Stomach (tissue), 19 donors: ENCODE measurements at places on chromosomes 4 and X. TPM values are rescaled to one million over a fixed set of nuclear protein-coding genes. Genes with fewer than 3 reads are reported as not detected.

DNA sequence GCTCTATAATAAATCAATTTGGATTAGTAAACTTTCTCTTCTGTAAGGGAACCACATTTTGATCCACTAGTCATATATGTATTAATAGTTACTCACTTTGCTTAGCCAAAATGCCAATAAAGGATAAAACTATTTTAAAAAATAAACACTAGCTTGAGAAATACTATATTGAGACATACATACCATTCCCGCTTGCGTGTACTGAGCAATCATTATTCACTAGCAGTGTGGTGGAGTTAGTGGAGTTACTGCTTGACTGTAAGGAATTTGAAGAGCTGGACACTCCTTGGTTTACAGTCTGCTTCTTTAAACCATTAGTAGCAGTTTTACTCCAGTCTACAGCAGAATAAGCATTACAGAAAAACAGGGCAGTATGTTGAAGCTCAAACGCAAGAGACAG lies 10.8 kb upstream of the PHKA2 start:
- H3K27ac ChIP-seq = no peak overlapping the region
- H3K27me3 ChIP-seq = peaks cover 3% of the 10 kb centered on the region
- peaks cover 5% of the 10 kb centered on the region for H3K4me1 ChIP-seq
- no peak overlapping the region for H3K4me3 ChIP-seq

The CHRNA9 gene
- total RNA-seq = not detected

- no peak overlapping the region for H3K4me3 ChIP-seq
- no peak overlapping the region for H3K27ac ChIP-seq
- no peak for DNase-seq
- H3K36me3 ChIP-seq = no peaks in the 10 kb centered on the region
- H3K4me1 ChIP-seq = no peaks in the 10 kb centered on the region
- no peaks in the 10 kb centered on the region for H3K27me3 ChIP-seq
These were observed 44.9 kb downstream of the NAT8L start for GRCh38 chr4:2103843-2104547.

- H3K27ac ChIP-seq = no peak overlapping the region
- DNase-seq = peak; percentile 13
- no peak overlapping the region for H3K4me3 ChIP-seq
- no peaks in the 10 kb centered on the region for H3K4me1 ChIP-seq
- H3K36me3 ChIP-seq = no peaks in the 10 kb centered on the region
- no peaks in the 10 kb centered on the region for H3K27me3 ChIP-seq
These were observed 260.1 kb downstream of the EVC2 start for GRCh38 chr4:5448221-5448620.

The WNK3 gene
- 3.2 TPM for total RNA-seq

GRCh38 chrX:110384490-110384889 lies 25.8 kb downstream of the RTL9 start:
- no peak overlapping the region for H3K27ac ChIP-seq
- no peaks in the 10 kb centered on the region for H3K27me3 ChIP-seq
- DNase-seq = no peak
- H3K4me3 ChIP-seq = no peak overlapping the region
- H3K36me3 ChIP-seq = no peaks in the 10 kb centered on the region
- no peaks in the 10 kb centered on the region for H3K4me1 ChIP-seq

DNA sequence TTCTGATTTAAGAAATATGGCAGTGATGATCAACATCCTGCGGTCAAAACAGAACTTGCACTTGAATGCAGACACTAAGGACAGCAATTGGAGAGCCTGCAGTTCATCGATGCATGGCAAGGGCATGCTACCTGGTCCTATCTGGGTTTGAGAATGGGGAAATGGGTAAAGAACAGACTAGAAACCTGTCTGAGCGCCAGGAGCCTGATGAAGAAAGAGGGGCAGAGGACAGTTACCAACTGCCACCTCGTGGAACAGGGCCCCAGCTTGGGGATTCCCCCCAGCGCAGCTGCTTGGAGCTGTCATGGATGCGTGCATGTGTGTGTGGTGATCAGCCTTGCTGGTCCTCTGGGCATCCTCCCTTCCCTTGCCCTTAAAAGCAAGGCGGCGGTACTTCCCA lies 30.2 kb upstream of the NKRF start:
- no peaks in the 10 kb centered on the region for H3K36me3 ChIP-seq
- no peak overlapping the region for H3K4me3 ChIP-seq
- no peaks in the 10 kb centered on the region for H3K4me1 ChIP-seq
- H3K27me3 ChIP-seq = no peaks in the 10 kb centered on the region
- no peak overlapping the region for H3K27ac ChIP-seq

The DGKK gene
- not detected for total RNA-seq

The SHROOM4 gene
- 1.2 TPM for total RNA-seq

- DNase-seq = peak; percentile 11
- H3K27ac ChIP-seq = no peak overlapping the region
- H3K27me3 ChIP-seq = no peaks in the 10 kb centered on the region
- no peak overlapping the region for H3K4me3 ChIP-seq
- H3K36me3 ChIP-seq = no peaks in the 10 kb centered on the region
These were observed 904.2 kb downstream of the STPG2 start for GRCh38 chr4:97238956-97239666.

- no peaks in the 10 kb centered on the region for H3K27me3 ChIP-seq
- H3K4me1 ChIP-seq = no peaks in the 10 kb centered on the region
- no peak overlapping the region for H3K27ac ChIP-seq
- H3K4me3 ChIP-seq = no peak overlapping the region
- no peaks in the 10 kb centered on the region for H3K36me3 ChIP-seq
These were observed 212.9 kb downstream of the FAT4 start for GRCh38 chr4:125527681-125528080.

GRCh38 chrX:71102292-71102691 lies 4.2 kb downstream of the CXorf65 start:
- no peak for DNase-seq
- peaks cover 4% of the 10 kb centered on the region for H3K4me1 ChIP-seq
- no peaks in the 10 kb centered on the region for H3K27me3 ChIP-seq
- peaks cover 7% of the 10 kb centered on the region for H3K36me3 ChIP-seq
- no peak overlapping the region for H3K4me3 ChIP-seq
- H3K27ac ChIP-seq = no peak overlapping the region

The LEF1 gene
- not detected for total RNA-seq

The FAM53A gene
- not detected for total RNA-seq

The TEX11 gene
- not detected for total RNA-seq

- no peaks in the 10 kb centered on the region for H3K4me1 ChIP-seq
- no peaks in the 10 kb centered on the region for H3K27me3 ChIP-seq
- H3K27ac ChIP-seq = no peak overlapping the region
- H3K4me3 ChIP-seq = no peak overlapping the region
These were observed 174.8 kb downstream of the ENOX2 start for GRCh38 chrX:130728208-130728607.

- H3K27ac ChIP-seq = peak overlapping the region; percentile 61
- H3K36me3 ChIP-seq = no peaks in the 10 kb centered on the region
- H3K27me3 ChIP-seq = peaks cover 9% of the 10 kb centered on the region
- H3K4me1 ChIP-seq = peaks cover 57% of the 10 kb centered on the region
- H3K4me3 ChIP-seq = no peak overlapping the region
These were observed 106.8 kb downstream of the UCHL1 start for GRCh38 chr4:41363384-41363981.

The CT45A10 gene
- not detected for total RNA-seq

GRCh38 chr4:124974152-124974551 lies 261.6 kb upstream of the ANKRD50 start:
- H3K27ac ChIP-seq = no peak overlapping the region
- no peaks in the 10 kb centered on the region for H3K27me3 ChIP-seq
- no peaks in the 10 kb centered on the region for H3K36me3 ChIP-seq

GRCh38 chr4:63393544-63393943 lies 1015.7 kb downstream of the TECRL start:
- no peaks in the 10 kb centered on the region for H3K27me3 ChIP-seq
- no peaks in the 10 kb centered on the region for H3K36me3 ChIP-seq
- no peaks in the 10 kb centered on the region for H3K4me1 ChIP-seq
- H3K27ac ChIP-seq = no peak overlapping the region
- no peak overlapping the region for H3K4me3 ChIP-seq

DNA sequence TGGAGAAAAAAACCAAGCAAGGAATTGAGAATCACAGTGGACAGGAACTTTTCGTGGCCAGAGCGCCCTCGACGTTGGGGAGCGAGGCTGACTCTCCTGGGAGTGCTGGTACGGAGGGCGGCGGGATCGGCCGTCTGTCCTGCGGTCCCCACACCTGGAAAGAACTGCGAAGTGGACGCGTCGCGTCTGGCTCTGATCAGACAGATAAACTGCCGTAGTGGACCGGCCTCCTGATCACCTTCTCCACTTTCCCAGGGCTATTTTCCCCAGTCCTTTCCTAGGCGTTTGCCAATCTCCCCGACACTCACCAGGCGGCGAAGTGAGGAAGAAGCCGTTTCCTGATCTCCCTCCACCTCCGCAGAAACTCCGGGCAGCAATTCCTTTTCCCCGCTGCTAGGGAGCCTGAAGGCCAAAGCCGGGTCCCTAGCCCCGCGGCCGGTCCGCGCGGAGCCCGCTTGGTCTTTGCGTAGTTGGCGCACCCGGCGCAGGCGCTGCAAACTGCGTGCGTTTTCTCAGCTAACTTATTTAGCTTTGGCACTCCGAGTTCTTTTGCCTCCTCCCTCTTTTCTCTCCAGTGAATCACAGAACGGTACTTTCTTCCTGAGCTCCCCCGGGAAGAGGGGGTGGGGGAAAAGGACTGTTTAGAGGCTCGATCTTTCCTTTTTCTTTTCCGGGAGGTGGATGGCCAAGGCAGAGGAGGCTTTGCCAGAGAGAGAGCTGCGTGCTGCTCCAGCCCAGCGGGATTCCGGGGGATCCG lies at the start of gene ARSJ:
Gene ARSJ, minus strand, starts transcription at position 500 of the 757 bp plus-strand sequence. CDS start 813 bp downstream, outside the sequence.
- no peaks in the 10 kb centered on the region for H3K36me3 ChIP-seq
- peak within 1 kb of the TSS; percentile 55 for H3K4me3 ChIP-seq
- DNase-seq = peak; percentile 56
- H3K27ac ChIP-seq = peak within 1 kb of the TSS; percentile 87
- H3K27me3 ChIP-seq = no peaks in the 10 kb centered on the region

DNA sequence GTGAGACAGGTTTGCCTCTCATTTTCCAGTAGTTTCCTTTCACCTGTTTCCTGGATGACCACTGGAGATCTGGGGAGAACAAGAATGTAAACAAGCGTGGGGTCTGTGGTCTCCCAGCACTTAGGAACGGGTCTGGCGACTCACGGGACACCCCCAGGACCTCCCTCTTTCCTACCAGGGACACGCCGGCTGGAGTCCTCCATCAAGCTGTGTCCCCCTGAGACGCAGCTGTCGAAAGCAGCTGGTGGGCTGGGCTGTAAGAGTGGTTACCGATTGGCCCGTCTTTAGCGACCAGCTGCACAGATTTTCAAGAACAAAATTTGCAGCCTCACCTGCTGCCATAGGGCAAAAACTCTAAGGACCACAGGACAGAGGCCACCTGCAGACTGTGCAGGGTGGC lies 11.9 kb downstream of the LRPAP1 start:
- DNase-seq = no peak
- no peaks in the 10 kb centered on the region for H3K4me1 ChIP-seq
- peaks cover 92% of the 10 kb centered on the region for H3K36me3 ChIP-seq
- no peaks in the 10 kb centered on the region for H3K27me3 ChIP-seq
- no peak overlapping the region for H3K4me3 ChIP-seq
- H3K27ac ChIP-seq = no peak overlapping the region

The IL1RAPL1 gene
- total RNA-seq = not detected

DNA sequence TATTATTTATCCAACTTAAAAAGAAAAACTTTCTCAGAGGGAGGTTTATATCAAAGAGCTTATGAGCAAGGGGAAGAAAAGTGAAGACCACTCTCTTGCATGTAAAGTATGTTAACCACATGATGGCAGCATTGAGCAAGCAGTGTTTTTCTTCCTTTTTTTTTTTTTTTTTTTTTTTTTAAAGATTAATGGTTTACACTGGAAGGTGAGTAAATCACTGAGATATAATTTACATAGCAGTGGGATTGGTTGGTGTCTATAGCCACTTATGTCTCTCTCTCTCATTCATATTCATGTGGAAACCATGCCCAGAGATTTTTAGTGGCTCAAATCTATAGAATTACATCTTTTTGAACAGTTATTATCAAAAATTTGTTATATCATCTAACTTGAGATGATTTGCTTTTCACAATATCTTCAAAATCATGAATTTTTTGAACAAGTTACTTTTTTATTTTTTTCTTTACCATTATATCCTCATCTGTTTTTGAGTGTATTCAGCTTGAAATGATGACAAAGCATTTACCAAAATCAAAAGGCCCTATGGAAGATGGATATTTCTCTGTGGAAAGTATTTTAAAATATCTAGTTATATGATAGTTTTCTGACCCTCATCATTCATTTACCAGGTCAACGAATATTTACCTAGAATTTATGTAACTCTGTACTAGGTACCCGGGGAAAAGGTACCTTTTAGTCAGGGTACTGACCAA lies 31.6 kb downstream of the MTHFD2L start:
- no peak overlapping the region for H3K27ac ChIP-seq
- H3K4me1 ChIP-seq = no peaks in the 10 kb centered on the region
- no peaks in the 10 kb centered on the region for H3K36me3 ChIP-seq
- peak; percentile 83 for DNase-seq

The CYLC1 gene
- not detected for total RNA-seq

DNA sequence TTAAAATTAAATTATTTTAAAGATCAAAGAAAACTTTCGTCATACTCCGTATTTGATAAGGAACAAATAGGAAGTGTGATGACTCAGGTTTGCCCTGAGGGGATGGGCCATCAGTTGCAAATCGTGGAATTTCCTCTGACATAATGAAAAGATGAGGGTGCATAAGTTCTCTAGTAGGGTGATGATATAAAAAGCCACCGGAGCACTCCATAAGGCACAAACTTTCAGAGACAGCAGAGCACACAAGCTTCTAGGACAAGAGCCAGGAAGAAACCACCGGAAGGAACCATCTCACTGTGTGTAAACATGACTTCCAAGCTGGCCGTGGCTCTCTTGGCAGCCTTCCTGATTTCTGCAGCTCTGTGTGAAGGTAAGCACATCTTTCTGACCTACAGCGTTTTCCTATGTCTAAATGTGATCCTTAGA lies at the start of gene CXCL8:
Gene CXCL8, plus strand, starts transcription at position 217 of the 426 bp plus-strand sequence. Its CDS starts 90 bp downstream, at position 307.
- peak; percentile 70 for DNase-seq
- no peak within 1 kb of the TSS for H3K4me3 ChIP-seq
- peaks cover 5% of the 10 kb centered on the region for H3K4me1 ChIP-seq
- no peak within 1 kb of the TSS for H3K27ac ChIP-seq

DNA sequence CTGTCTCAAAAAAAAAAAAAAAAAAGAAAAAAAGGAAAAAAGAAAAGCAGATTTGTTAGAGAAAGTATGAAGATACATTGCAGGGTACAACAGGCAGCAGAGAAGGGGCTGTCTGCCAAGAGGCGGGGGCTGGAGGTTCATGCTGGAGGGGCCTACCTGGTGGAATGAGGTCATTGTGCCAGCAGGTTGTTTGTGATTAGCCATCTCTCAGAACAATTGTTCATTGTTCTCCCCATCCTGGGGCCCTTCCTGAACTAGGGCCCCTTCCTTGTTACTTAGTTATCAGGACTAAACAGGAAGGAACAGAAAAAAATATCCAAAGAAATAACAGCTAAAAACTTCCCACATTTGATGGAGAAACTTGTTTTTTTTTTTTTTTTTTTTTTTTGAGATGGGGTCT lies 14.0 kb upstream of the GPKOW start:
- H3K4me1 ChIP-seq = no peaks in the 10 kb centered on the region
- peak; percentile 24 for DNase-seq
- no peaks in the 10 kb centered on the region for H3K27me3 ChIP-seq
- no peak overlapping the region for H3K27ac ChIP-seq
- H3K4me3 ChIP-seq = no peak overlapping the region
- H3K36me3 ChIP-seq = no peaks in the 10 kb centered on the region
